Stimulated activated naive CD8-positive, alpha-beta T cell treated with anti-CD3 and anti-CD28 coated beads, Interleukin-15, Interleukin-2, amounts not matched to agents 100 U/mL and 50 U/mL, for 24 hours (primary cell): ENCODE measurements at places on chromosomes 12 and 14.

GRCh38 chr14:71416392-71416791 lies 509.1 kb downstream of the PCNX1 start:
- no peak for DNase-seq

GRCh38 chr14:94594441-94594840 lies 13.2 kb downstream of the SERPINA5 start:
- no peak for DNase-seq

GRCh38 chr12:28424965-28425364 lies 234.7 kb downstream of the CCDC91 start:
- DNase-seq = no peak

- DNase-seq = no peak
Measured at GRCh38 chr14:90614696-90615516, 201.3 kb downstream of the TTC7B start.
